NCI-H774 (cell line): ENCODE measurements at places on chromosomes 4 and X.

DNA sequence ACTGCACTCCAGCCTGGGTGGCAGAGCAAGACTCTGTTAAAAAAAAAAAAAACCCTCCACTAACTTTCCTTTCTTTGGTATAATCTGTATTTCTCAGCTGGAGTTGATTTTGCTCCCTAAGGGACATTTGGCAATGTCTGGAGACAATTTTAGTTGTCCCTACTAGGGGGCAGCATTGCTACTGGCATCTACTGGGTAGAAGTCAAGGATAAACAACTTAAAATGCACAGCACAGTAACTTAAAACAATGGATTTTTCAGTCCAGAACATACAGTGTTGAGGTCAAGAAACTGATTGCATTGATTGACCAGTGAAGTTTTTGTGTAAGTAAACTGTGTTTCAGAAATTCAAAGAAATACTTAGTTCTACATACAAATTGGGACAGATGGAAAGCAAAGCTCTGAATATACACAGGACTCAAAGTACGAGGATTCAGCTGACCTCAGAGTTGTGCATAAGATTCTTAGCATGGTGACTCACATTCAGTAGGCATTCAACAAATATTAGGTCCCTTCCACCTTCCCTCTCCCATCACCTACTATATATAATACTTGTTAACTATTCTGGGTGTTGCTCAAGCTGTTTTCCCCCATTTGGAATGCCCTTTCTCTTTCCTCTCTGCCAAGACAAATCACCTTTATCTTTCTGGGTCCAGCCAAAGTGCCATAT lies 8.8 kb downstream of the DDX53 start:
- no peak for DNase-seq

GRCh38 chr4:67874986-67875385 lies 8.8 kb downstream of the TMPRSS11D start:
- DNase-seq = no peak

DNA sequence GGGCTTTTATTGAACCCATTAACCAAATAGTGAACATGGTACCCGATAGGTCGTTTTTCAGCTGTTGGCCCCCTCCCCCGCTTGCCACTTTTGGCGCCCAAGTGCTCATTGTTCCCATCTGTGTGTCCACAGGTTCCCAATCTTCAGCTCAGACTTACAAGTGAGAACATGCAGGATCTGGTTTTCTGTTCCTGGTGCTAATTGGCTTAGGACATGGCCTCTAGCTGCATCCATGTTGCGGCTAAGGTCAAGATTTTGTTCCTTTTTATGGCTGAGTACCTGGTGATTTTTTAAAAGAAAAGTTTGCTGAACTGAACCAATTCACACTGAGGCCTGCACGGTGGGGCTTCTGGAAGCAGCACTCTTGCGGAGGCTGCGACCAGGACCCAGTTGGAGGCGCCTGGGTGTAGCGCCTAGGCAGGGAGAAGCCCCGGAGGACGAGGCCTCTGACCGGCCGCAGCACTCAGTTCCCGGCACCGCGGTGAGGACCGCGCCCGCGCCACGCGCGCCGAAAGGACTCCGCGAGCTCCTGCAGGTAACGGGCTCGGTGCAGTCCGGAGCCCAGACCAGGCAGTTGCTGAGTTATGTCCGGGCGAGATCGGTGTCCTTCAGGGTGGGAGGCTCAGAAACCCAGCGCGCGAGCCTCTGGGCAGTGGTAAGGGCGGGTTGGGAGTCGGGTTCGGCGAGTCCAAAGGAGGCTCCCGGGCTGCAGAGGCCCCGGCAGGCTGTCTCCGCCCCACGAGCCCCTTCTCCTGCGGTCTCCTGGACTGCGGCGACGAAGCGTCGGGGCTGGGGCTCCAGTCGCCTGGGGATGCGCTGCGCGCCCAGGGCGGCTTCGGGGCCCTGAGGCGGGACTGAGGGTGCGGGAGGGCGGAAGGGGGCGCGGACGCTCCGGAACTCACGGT lies 15.8 kb upstream of the SLC25A4 start:
- DNase-seq = no peak

GRCh38 chr4:45160951-45161350 lies 434.6 kb upstream of the GNPDA2 start:
- no peak for DNase-seq

DNA sequence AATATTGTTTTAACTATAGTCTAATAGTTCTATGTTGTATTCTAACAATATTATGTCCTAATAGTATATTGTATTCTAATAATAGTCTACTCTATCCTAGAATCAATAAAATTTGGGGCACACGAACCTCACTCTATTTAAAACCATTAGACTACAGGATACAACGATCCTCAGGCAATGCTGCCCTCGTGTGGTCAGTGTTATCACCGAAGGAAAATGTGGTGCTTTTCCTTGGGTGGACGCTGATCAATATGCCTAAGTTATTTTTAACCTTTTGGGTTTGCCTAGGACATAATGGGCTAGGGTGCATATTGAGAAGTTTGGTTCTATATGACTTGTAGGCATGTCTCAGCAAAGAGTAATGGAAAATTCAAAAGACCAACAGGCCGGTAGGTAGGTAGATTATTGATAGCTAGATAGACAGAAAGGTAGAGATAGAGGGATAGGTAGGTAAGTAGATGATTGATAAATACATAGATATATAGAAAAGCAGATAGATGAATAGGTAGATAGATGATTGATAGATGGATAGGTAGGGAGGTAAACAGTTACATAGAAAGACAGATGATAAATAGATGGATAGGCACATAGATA lies 75.1 kb downstream of the PRKX start:
- DNase-seq = no peak

- no peak for DNase-seq
Measured at GRCh38 chr4:25712611-25713010, 57.0 kb downstream of the SLC34A2 start.

- no peak for DNase-seq
Measured at GRCh38 chr4:148834804-148835631, 392.8 kb upstream of the NR3C2 start.

- DNase-seq = no peak
Measured at GRCh38 chrX:97806946-97807345, 923.2 kb downstream of the RPA4 start.

DNA sequence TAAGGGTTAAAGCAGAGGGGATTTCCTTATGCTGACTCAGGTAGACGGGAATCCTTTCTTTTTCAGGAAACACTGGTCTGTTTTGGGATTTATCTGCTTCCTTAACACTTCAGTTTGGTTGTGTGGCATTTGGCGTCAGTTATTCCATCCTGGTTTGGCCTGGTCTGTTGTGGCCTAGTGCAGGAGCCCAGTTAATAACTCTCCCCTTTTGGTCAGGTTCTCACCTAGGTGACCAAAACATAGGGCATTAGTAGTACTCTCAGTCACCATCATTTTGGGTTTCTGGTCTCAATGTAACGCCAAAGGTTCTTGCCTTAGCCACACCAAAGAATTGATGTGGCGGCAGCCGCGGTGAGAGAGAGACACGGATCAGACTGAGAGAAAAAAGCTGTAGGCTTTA lies 39.7 kb upstream of the IL9R start:
- DNase-seq = no peak

- DNase-seq = no peak
Measured at GRCh38 chr4:52687696-52688095, 28.6 kb upstream of the USP46 start.
